Stimulated activated CD8-positive, alpha-beta memory T cell treated with anti-CD3 and anti-CD28 coated beads, Interleukin-4, amount 100 ng/mL, for 1 hour (primary cell): ENCODE measurements at places on chromosomes 3 and 15.

DNA sequence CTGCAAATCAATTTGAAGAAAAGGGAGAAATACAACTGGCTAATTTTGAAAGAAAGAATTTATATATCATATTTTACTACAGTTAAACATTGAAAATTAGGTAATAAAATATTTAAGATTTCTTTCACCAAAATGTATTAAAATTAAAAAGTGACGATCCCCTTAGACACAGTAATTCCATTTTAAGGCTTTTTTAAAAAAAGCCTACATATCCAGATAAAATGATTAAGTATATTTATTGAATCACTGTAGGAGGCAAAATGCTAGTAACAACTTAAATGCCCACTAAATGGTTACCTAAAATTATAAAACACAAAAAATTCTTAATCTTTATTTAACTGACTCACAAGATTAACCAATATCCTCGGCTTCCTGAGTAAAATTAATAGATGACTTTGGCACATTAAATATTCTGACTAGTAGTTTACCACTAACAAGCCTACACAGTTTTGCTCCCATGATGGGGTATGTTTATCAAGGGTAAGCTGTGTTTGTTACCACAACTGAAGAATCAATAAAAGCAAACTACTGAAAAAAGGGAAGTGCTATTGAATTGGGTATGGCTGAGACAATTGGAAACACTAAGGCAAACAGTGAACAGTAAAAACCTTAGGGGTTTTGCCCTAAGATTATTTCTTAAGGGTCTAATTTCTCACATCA, 28.4 kb downstream of the ANKRD28 start:
- DNase-seq: no peak

DNA sequence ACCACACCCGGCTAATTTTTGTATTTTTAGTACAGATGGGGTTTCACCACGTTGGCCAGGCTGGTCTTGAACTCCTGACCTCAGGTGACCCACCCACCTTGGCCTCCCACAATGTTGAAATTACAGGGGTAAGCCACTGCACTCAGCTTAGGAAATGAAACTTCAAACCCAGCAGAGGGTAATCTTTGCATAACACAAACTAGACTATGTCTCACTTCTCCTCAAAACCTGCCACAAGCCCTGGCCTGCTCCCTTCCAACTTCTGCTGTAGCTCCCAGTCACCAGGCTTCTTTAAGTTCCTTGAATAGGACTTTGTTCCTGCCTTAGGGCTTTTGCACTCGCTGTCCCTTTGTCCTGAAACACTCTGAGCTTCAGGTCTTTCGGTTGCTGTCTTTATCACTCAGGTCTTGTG, 39.2 kb upstream of the SEMA4B start:
- no peak for DNase-seq

- no peak for DNase-seq
These were observed 119.5 kb downstream of the TMEM108 start for GRCh38 chr3:133157716-133158115.

DNA sequence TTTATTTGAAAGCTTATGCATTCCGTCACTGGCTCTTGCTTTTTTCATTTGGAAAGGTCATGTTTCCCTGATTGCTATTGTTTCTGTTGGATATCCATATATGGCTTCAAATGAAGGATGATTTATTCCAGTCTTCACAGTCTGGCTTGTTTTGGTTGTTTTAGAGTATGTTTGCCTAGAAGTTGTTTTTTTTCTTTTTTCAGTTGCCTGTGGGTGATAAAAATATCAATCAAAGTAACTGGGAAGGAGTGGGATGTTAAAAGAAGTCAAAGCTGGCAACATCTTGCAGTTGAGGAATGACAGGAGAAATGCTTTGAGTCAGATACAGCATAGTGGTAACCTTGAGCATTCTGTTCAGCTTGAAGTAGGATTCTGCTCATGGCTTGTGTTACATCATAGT, 610.5 kb downstream of the PLOD2 start:
- no peak for DNase-seq

DNA sequence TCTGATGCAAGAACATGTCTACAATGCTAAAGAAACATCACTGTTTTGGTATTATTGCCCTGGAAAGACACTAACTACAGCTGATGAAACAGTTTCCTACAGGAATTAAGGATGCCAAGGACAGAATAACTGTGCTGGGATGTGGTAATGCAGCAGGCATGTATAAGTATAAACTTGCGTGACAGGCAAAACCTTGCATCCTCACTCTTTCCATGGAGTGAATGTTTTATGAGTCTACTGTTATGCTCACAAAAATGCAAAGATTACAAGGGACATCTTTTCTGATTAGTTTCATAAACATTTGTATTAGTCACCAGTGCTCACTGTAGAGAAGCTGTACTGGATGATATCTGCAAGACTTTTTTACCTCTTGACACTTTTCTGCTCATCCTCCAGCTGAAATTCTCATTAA, 143.6 kb downstream of the NAALADL2 start:
- no peak for DNase-seq

DNA sequence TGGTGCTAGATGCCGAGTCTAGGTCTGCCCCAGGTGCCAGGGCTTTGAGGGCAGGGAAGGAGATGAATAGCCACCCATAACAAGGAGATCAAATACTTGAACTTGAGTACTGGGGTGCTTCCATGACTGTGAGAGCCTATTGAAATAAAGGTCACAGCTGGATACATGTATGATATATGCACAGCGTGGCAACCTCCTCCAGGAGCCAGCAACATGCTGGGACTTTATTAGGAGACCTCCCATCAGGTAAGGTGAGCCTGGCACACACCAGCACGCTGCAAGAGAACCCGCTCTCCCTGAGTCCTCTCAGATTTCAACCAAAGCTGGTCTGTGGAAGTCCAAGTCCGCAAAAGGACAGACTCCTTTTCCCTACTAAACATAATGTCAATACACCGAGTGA, 10.5 kb upstream of the HES1 start:
- no peak for DNase-seq

DNA sequence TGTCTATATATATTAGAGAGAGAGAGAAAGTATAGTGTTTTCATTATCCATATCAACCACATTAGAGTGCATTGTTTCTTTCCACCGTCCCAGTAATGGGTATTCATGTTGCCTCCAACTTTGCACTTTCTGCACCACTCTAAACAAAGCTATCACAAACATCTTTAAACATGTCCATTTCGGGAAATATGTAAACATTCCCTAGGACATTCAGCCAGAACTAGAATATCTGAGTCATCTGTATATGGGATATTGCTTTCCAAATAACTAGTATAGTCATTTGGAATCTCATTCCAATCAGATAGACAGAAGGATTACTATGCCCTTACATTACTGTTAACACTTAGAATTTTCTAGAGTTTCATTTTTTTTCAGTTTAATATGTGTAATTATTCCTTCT, 914.9 kb upstream of the EPHA6 start:
- DNase-seq: no peak

- DNase-seq: no peak
These were observed 180.4 kb downstream of the UACA start for GRCh38 chr15:70583006-70583405.

DNA sequence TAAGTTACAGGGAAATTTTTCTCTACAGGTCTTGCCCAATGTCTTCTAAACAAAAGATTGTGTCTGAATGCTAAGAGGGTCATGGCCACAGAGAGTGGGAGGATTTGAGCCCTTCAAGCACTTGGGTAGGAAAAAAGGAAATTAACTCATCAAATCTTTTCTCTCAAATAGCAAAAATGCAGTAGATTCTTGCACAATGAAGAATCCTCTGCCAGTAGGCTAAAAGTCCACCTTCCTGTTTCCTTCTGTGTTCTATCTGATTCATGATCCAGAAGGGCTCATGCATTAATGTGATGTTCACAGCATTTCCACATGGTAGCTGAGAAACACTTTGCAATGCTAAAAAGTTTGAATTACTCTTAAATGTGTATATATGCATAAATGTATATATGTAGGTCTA, 177.1 kb downstream of the CD47 start:
- no peak for DNase-seq

DNA sequence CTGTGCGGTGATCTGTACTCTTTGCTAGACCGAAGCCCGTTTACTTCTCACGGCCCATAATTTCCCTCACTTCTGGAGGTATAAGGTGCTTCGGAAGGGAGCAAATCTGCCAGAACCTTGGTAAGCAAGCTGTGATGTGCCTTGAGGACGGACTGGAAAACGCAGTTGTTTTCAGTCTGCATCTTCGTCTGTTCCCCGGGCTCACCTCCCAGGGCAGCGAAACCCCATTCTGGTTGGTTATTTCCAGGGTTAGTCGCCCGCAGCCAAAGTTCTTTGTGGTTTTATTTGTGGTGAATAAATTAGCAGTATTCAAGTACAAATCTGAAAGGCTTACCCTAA, 401 bp downstream of the RAMAC start:
- DNase-seq: no peak
